Foreskin keratinocyte (primary cell): ENCODE measurements at places on chromosomes 6 and 20. TPM values are rescaled to one million over a fixed set of nuclear protein-coding genes. Genes with fewer than 3 reads are reported as not detected.

DNA sequence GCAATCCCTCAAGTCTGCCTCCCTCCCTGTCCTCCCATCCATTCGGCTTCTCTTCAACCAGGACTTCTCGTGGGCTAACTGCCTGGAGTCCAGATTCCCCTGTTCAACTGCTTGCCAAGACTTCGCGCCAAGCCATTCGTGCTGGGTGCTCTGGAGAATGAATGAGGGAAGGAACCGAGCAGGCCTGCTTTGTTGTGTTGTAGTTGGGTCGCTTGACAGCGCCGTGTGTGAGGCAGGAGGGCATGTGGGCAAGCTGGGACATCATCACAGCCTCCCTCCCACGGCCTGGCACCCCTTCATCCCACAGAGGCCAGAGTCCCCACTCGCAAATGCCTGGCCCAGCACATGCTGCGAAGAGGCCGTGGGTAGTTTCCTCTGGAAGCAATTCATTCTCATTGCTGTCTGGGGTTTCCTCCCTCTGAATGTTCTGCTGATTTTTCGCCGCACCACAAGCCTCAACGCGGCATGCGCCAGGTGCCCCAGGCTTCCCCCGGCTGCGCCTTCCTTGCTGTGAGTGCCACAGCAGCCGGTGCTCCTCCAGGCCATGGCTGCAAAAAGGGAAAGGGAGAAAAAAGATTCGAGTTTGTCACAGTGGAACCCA, 336.0 kb downstream of the QKI start:
- peak; percentile 55 for DNase-seq

- DNase-seq, result no peak
Observed at GRCh38 chr6:130148181-130148580, 74.6 kb downstream of the SAMD3 start.

- DNase-seq, result no peak
Observed at GRCh38 chr6:32554116-32554965, 24.3 kb upstream of the HLA-DRB5 start.

The FHL5 gene
- polyA plus RNA-seq, result not detected in 2 replicates

The MUCL3 gene
- not detected in 2 replicates for polyA plus RNA-seq
